ENCODE measurements at places on chromosomes 12 and 14. TPM values are rescaled to one million over a fixed set of nuclear protein-coding genes. Genes with fewer than 3 reads are reported as not detected.

KRT82 gene
- not detected for total RNA-seq

ACVRL1 gene
- total RNA-seq = 61.9 TPM

TAS2R14 gene
- total RNA-seq = 10.3 TPM

LPAR5 gene
- 0.78 TPM for total RNA-seq

KRT83 gene
- not detected for total RNA-seq

CLEC4A gene
- total RNA-seq = 2.7 TPM

GRCh38 chr12:108594-108993 is 42.0 kb downstream of the IQSEC3 start:
- H3K36me3 ChIP-seq = no peaks in the 10 kb centered on the region
- no peak overlapping the region for H3K27ac ChIP-seq
- H3K4me3 ChIP-seq = no peak overlapping the region
- H3K27me3 ChIP-seq = no peaks in the 10 kb centered on the region
- no peaks in the 10 kb centered on the region for H3K4me1 ChIP-seq

DNA sequence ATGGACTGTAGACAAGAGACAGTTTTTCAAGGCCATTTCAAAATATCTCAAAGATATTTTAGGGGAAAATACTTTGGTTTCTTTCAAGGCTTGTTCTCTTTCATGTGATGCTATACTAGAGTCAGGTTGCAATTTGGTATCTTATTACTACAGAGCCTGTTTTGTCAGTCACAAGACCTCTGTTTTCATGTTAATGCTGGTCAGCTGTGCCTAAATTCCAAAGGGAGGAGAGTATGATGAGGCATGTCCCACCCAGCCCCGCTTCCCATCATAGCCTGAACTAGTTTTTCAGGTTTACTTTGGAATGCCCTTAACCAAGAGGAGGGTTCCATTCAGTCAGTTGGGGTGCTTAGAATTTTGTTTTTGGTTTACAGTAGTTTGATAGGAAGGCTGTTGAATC is 52.6 kb downstream of the GPHB5 start:
- no peaks in the 10 kb centered on the region for H3K4me1 ChIP-seq
- no peaks in the 10 kb centered on the region for H3K36me3 ChIP-seq
- H3K27ac ChIP-seq = no peak overlapping the region
- no peaks in the 10 kb centered on the region for H3K27me3 ChIP-seq
- H3K4me3 ChIP-seq = no peak overlapping the region

- peaks cover 3% of the 10 kb centered on the region for H3K4me1 ChIP-seq
- peak overlapping the region; percentile 1 for H3K27ac ChIP-seq
- DNase-seq = peak; percentile 37
- no peaks in the 10 kb centered on the region for H3K27me3 ChIP-seq
- H3K36me3 ChIP-seq = no peaks in the 10 kb centered on the region
- no peak overlapping the region for H3K4me3 ChIP-seq
These were observed 431 bp upstream of the RHOJ start for GRCh38 chr14:63203618-63204406.

GRCh38 chr12:113082486-113083148 is 26.1 kb downstream of the DTX1 start:
- H3K27ac ChIP-seq = no peak overlapping the region
- peaks cover 8% of the 10 kb centered on the region for H3K4me1 ChIP-seq
- no peak for DNase-seq
- H3K4me3 ChIP-seq = no peak overlapping the region
- no peaks in the 10 kb centered on the region for H3K36me3 ChIP-seq

- no peak overlapping the region for H3K4me3 ChIP-seq
- H3K27me3 ChIP-seq = no peaks in the 10 kb centered on the region
- no peaks in the 10 kb centered on the region for H3K4me1 ChIP-seq
These were observed 128.8 kb upstream of the CLEC14A start for GRCh38 chr14:38384741-38385140.

GRCh38 chr12:57138526-57139272 is 8.7 kb downstream of the LRP1-AS start:
- H3K4me1 ChIP-seq = no peaks in the 10 kb centered on the region
- peaks cover 13% of the 10 kb centered on the region for H3K36me3 ChIP-seq
- peak overlapping the region; percentile 30 for H3K27ac ChIP-seq

Data from thyroid gland (tissue), 4 donors.